NCI-H2171 (cell line): ENCODE measurements at places on chromosomes 3 and 15.

- no peak for DNase-seq
Observed at GRCh38 chr3:108209579-108209978, 12.6 kb downstream of the IFT57 start.

- no peak for DNase-seq
Observed at GRCh38 chr3:178568155-178568731, 32.0 kb downstream of the KCNMB2 start.

DNA sequence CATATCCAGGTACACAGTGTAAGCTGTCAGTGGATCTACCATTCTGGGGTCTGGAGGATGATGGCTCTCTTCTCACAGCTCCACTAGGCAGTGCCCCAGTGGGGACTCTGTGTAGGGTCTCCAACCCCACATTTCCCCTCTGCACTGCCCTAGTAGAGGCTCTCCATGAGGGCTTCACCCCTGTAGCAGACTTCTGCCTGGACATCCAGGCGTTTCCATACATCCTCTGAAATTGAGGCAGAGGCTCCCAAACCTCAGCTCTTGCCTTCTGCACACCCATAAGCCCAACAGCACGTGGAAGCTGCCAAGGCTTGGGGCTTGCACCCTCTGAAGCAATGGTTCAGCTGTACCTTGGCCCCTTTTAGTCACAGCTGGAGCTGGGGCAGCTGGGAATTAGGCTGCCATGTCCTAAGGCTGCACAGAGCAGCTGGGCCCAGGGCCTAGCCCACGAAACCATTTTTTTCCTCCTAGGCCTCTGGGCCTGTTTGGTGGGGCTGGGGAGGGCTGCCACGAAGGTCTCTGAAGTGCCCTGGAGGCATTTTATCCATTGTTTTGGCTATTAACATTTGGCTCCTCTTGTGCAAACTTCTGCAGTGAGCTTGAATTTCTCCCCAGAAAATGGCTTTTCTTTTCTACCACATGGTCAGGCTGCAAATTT lies 65.5 kb upstream of the FILIP1L start:
- no peak for DNase-seq

- DNase-seq: no peak
Observed at GRCh38 chr3:123802007-123802625, 82.0 kb downstream of the MYLK start.

GRCh38 chr3:45180051-45180450 lies 33.9 kb upstream of the CDCP1 start:
- DNase-seq: no peak

DNA sequence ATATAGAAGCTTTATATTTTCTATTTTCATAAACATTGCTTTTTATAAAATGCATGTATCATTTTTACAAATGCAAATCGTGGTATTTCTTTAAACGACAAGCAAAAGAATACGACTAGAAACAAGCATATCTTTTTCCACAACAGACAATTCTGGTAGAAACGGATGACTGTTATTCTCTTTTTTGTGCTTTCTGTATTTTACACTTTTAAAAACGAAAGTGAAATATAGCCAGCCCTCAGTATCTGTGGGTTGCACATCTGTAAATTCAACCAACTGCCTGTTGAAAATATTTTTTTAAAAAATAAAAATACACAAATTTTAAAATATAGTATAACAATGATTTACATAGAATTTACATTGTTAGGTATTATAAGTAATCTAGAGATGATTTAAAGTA lies 61.3 kb downstream of the PRTG start:
- no peak for DNase-seq

DNA sequence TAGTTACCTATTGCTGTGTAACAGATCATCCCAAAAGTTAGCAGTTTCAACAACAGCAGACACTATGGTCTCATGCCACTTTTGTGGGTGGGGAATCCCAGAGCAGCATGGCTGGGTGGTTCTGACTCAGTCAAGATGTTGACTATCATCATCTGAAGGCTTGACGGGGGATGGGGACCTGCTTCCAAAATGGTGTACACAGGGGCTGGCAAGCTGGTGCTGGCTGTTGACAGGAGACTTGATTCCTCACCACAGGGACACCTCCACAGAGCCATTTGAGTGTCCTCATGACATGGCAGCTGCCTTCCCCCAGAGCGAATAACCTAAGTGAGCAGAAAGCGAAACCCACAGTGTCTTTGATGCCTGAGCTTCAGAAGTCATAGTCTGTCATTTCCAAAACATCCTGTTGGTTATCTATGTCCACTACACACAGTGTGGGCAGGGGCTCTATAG lies 19.1 kb downstream of the DNAJB8 start:
- no peak for DNase-seq

DNA sequence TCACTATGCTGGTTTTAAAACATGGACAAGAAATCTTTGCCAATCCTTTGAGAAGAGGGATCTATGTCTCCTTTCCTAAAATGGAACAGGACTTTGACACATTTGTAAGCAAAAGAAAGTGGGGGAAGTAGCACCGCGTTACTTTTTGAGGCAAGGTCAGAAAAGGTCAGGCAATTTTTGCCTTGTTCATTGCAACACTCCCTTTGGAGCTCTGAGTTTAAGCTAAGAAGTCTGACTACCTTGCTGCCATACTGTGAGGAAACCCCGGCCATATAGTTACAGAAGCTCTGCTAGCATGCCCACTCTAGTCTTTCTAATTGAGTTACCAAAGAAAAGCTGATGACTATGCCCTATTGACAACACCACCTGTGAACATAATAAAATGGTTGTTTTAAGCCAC lies 1.4 kb downstream of the FAM227B start:
- no peak for DNase-seq

GRCh38 chr15:66644869-66645268 lies 57.2 kb upstream of the SMAD6 start:
- DNase-seq: no peak

GRCh38 chr15:28873006-28873405 lies 12.8 kb upstream of the APBA2 start:
- no peak for DNase-seq

DNA sequence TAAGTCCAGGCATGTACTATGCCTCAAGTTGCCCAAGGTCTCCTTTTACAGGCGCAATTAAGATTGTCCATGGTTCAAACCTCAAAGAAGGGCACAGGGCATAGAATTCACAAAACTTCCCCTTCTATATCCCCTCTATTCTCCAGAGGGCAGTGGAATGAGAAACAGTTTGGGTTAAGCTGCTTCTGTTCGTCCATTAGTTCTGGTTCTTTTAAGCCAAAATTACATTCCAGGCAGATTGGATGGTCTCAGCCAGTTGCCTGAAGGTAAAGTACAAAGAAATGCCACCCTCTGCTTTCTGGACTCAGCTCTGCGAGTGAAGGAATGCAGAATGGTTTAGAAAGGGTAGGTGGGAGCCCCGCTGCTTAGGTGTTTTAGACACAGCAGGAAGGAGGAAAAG lies 200.7 kb downstream of the GREM1 start:
- no peak for DNase-seq

DNA sequence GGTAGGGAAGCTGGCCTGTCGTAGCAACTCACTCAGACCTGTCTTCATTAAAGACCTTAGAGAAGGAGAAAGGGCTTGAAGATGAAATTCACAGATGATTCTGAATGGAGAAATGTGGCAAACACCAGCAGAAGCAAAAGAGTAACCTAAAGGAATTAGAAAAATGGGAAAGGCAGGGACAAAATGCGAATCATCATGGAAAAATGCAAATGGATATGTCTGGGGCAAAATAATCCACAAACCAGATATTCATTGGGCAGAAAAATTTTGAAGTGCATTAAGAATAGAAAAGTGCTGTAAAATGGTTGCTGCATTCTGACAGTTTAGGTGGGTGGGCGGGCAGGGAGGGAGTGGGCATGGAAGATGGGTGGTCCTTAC lies 156.9 kb upstream of the RASGRP1 start:
- DNase-seq: no peak

- DNase-seq: no peak
Observed at GRCh38 chr3:4748701-4749378, 230.4 kb upstream of the BHLHE40 start.

DNA sequence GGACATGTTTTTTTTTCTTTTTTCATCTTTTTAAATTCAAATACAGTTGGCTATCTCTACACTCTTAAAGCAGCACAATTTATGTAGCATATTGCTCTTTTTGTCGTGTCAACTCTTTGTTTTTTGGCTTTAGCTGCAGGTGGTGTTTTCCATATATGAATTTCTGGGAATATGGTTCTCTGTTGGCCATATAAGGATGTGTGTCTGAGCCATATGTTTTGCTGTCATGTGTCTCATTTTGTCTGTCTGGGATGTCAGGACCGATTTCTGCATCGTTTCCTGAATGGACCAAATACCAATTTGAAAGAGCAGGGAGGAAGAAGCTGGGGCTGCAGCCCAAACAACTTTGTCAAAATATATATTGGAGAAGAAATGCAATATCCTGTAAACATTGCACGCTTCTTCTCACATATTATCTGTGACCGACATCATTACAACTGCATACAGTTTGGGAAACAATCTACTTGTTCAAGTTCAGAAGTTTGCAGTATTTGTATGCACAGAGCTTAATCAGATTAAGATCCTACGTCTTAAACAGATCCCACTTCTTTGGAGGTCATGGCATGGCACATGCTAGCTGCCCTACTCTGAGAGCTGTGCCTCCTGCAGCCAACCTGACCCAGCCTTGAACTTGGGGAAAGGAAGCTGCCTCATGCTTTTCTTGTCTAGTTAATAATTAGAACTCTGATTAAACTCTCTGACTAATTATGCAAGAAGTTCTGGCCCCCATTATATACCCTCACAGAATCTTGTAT lies 4.0 kb upstream of the SATB1 start:
- no peak for DNase-seq
